ENCODE measurements at places on chromosomes 2 and 18.

DNA sequence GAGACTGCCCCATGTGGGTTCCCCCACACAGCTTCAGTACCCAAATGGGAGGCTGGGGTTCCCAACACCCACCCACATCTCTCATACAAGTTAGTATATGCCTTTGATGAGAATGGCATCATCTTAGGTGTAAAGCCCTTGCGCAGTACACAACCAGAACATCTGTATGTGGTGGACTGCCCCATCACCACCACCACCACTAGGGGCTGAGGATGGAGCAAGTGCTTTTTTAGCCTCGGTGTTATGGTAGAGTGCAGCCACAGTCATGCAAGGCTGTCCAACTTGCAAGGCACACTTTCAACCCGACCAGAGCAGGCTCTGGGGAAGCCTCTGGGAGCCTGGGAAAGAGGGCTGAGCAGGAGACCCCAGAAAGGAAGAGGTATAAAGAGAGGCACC lies 241.2 kb downstream of the TFCP2L1 start:
- no peak for DNase-seq

DNA sequence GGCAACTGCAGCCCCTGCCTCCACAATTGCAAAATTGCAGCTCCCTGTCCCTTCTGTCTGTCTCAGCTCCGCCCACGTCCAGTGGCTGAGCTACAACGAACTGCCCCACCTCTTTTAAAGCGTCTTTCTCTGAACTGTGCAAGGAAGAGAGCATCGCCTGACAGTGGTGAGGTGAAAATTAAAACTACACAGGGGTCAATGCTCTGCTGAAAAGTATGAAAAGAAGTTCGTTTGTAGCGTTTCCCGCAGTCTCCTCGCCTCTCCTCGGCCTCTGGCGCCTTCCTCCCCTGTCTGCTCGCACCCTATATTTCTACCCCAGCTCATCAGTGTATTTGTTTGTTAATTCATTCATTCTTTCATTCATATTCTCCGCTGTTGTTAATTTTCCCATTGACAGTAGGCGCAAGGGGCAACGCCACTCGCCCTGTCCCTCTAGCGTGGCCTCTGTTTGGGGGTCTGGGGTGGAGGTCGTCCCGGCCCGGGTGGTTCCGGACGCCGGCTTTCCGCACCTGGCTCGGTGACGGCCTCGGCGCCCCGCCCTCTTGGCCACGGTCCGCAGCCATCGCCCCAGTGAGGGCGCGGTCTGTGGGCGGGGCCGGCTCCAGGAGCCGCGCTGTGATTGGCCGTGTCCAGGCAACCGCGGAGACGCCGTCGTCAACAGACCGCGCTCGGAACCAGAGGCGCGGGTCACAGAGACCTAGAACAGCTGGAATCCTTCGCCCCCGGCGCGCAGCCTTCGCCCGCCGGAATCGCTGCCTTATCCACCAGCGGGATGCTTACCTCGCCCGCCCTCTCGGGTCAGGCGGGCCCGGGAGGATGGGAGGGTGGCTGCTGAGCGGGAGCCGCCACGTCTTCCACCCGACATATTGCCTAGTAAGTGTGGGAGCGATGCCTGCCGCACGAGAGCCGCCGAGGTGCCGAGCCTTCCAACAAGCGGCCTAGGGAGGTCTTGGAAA lies at the start of gene VWA3B:
TSS of gene VWA3B (plus strand) at position 677 of the 956 bp plus-strand sequence. CDS start 5,926 bp downstream, outside the sequence.
- peak; percentile 72 for DNase-seq

- no peak for DNase-seq
Measured at GRCh38 chr2:120921457-120921856, 185.8 kb downstream of the GLI2 start.

GRCh38 chr2:177625744-177626650 lies 233.4 kb downstream of the AGPS start:
- no peak for DNase-seq

GRCh38 chr18:36314098-36314497 lies 16.6 kb downstream of the FHOD3 start:
- DNase-seq = no peak

DNA sequence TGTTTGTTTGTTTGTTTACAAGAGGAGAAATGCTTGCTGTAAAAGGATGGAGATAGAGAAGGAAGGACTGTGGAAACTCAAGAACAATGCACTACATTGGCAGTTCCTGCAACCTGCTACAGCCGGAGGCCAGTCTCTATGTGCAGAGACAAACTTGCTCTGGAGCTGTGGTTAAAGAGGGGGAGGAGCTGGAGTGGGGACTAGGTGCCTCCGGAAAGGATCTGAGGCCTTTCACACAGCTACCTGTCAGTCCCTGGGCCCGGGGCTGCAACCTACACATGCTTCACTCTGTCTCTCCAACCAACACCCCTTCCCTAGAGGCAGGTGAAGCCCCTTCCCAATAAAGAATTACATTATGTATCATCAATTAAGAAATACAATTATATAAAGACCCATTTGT lies 1234.0 kb upstream of the ZEB2 start:
- no peak for DNase-seq

GRCh38 chr2:112606547-112606946 lies 22.1 kb downstream of the CHCHD5 start:
- DNase-seq = peak; percentile 33

GRCh38 chr2:29763371-29763770 lies 158.0 kb downstream of the ALK start:
- peak; percentile 26 for DNase-seq

DNA sequence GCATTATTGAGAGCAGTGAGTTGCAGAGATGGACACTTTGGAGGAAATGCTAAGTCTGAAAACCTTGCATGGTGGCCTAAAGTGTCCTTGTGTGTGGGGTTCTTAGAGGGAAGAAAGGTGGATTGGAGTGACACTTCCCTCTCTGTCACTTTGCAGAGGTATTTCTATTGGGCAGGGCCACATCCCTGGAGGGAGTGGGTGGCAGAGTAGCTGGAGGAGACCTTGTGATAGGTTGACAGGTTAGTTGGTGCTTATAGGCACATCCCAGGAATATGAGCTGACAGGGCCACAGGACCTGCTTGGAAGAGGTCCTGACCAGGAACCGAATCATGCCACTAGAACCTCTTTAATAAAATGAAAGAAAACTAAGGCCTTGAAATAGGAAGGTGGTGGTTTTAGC lies 972 bp upstream of the IGFBP5 start:
- peak; percentile 46 for DNase-seq

GRCh38 chr2:219451661-219452360 lies 17.2 kb downstream of the SPEG start:
- DNase-seq = no peak

DNA sequence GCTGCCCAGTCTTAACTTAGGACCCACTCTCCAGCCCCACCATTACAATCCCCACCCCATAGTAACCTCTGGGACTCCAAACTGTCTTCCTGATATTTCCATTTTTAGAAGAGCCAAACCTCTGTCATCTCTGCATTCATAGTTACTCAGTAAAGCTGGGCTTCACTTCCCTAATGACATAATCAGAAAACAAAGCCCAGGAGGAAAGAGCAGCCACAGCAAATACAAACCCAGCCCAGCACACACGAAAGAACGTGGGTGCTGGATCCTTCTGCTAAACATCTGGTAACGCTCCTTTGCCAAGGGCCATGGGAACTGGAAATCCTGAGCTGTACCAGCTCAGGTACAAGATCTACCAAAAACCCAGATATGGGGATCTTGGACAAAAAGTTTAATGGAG lies 36.8 kb upstream of the RIOK3 start:
- DNase-seq = no peak

DNA sequence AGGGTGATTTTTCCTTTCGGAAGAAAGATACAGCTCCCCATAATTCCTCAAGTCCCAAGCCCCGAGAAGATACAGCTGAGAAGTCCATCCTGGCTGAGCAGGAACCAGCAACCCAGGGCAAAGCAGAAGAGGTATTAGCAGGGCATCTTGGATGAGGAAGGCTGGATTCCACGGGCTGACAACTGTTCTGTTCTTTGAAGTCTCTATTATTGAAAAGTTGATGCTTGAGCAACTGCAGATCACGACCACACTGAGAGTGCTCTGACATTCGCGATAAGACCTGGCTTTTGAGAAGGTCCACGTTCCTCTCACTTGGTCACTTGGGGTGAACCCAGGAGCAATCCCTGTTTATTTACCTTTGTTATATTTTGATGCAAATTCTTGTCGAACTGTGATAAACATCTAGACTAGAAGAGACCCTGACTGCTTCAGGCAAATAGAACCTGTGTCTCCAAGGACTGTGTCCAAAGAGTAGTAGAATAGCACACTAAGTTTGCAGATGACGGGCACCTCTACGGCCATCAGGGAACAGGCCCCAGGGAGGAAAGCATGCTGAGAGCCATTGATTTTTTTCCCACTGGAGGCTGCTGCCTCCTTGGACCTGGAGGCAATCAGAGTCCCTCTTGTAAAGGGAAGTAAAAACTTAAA lies 133.1 kb downstream of the ARL4C start:
- DNase-seq = no peak

- no peak for DNase-seq
Measured at GRCh38 chr2:215697003-215697402, 261.1 kb upstream of the FN1 start.

DNA sequence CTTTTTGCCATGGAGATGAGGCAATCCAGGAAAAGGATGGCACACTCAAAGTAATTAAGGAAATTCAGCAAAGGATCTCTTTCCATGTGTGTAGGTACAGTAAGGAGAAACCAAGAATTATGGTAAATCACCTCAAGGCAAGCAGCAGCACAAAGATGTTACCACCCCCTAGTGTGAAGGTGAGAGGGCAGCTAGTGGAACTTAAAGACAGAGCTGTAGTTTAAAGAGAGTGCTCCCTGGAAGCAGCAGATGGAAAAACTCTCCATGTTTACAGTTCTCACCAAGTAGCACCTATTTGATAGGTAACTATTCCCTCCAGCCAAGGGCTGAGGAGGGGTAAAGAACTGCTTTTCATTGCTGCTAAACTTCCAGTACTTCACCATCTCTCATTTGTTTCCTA lies 860.4 kb upstream of the CRIM1 start:
- no peak for DNase-seq

- no peak for DNase-seq
Measured at GRCh38 chr18:25658476-25658875, 306.5 kb upstream of the ZNF521 start.

DNA sequence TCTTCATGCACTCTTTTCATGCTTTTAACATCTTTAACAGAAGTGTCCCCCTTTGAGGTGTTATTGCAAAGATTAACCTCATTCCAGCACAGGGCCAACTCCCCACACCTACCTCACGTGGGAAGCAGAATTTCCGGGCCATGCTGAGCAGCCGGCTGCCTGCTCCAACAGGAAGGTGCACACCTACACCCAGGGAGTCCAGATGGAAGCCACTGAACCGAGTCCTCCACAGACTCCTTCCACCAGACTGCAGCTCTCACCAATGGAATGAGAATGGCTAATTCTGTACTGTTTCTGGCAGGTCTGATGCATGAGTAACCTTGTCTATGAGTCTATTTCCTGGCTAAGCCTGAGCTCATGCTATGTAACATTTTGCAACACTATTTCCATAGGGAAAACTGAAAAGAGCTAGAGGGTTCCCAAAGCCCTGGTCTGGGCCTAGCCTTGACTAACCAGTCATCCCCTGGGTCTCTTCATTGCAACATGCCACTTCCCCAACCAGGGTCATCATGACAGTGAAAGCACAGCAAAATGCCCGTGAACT lies 11.0 kb downstream of the ERFE start:
- DNase-seq = peak; percentile 35

DNA sequence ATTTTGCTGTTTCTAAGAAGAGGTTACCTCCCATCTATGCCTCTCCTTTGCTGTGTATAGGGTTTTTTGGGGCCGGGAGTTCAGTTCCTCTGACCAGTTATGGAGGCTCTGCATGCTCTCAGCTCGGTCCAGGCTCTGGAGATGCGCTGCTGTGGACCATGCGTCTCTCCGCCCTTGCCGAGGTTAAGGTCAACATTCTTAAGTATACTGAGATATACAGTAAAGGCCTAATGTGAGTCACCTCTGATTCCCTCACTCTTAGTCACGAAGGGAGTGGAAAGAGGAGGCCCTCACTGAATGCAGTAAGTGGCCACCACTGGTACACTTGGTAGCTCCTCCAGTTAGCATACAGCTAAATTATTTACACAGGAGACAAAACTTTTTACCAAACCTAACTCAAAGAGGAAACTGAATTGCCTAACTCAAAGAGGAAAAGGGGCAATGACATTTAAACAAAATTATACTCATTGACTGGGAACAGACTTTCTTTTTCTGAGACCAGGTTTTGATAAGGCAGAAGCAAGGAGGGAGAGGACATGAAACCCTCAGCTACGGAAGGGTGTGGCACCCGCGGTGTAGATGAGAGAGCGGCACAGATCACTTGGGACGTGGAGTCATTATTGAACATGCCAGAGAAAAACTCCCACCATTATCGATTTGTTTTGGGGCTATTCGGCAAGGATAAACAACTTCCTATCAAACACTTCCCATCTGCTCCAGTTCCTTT lies 98.7 kb downstream of the COPS8 start:
- DNase-seq = no peak

All from right kidney (tissue), 9 donors.